ENCODE measurements at places on chromosomes 5 and 9. TPM values are rescaled to one million over a fixed set of nuclear protein-coding genes. Genes with fewer than 3 reads are reported as not detected.

ALDH7A1 gene
- polyA plus RNA-seq = 133 TPM

VCAN gene
- polyA plus RNA-seq = 344 TPM

ESM1 gene
- 11.5 TPM for polyA plus RNA-seq

HMMR gene
- polyA plus RNA-seq = 20.8 TPM

WDR38 gene
- 0.19 TPM for polyA plus RNA-seq

LECT2 gene
- 3.6 TPM for polyA plus RNA-seq

PCDHA7 gene
- 0.22 TPM for polyA plus RNA-seq

ARL14EPL gene
- polyA plus RNA-seq = not detected

DMAC1 gene
- polyA plus RNA-seq = 70.9 TPM

GRCh38 chr5:82403026-82403425 is 124.9 kb upstream of the RPS23 start:
- DNase-seq = no peak

GRCh38 chr9:72173080-72173479 is 23.8 kb downstream of the GDA start:
- DNase-seq = no peak

GRCh38 chr9:78248635-78249034 is 12.8 kb downstream of the CEP78 start:
- no peak for DNase-seq

GRCh38 chr9:9778293-9778692 is 834.5 kb downstream of the PTPRD start:
- DNase-seq = no peak

GRCh38 chr5:178502401-178503100 is 87.6 kb downstream of the COL23A1 start:
- DNase-seq = no peak

GRCh38 chr5:74866596-74867162 is 492 bp upstream of the FAM169A start:
- no peak for DNase-seq

DNA sequence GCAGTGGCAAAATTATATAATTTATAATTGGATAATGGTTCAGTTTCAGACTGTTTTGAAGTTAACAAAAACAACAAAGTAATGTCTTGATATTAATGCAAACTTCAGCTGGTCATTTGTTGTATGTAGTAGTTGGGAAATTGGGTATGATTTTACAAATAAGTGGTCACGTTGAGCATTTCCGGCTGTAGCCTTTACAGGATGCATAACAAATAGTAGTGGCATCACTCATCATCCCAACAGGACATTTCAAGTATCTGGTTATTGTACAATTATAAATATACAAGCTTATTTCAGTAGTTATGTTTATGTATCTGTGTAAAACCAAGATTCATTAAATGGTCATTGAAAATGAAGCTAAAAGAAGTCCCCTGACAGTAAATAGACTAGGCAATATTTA is 72.9 kb downstream of the SMIM15 start:
- no peak for DNase-seq

DNA sequence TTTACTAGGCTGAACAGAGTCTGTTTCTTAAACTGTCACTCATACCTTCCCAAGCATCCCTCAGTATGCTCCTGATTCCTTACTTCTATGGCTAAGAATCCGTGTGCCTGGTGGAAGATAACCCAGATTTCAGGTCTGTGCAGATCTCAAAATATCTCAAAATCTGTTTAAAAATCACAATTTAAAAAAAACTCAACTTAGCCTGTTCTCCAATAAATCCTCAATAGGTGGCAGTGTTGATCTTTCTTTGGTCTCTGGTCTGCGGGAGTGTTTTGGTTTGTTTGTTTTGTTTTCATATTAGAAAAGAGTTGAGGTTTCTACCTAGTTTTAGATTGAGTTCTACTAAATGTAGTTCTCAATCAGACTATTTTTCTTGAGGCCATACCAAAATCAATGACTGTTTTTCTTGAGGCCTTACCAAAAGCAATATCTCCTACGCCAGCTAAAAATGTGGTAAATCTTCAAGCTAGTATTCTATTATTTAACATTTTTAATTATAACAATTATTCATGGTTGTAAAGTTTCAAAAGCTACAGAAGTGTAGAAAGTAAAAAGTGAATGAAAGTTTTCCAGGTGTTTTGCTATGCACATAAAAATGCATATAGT is 57.9 kb downstream of the TGFBR1 start:
- DNase-seq = no peak

GRCh38 chr5:93580927-93581445 is at the start of gene NR2F1-AS1:
TSS of gene NR2F1-AS1 (minus strand) at chr5:93581219.
- DNase-seq = no peak

GRCh38 chr9:8085986-8086385 is 286.4 kb upstream of the DMAC1 start:
- no peak for DNase-seq

- no peak for DNase-seq
Observed at GRCh38 chr5:58565033-58565432, 17.8 kb upstream of the RAB3C start.

GRCh38 chr9:79408617-79409016 is 163.1 kb upstream of the TLE4 start:
- DNase-seq = no peak

DNA sequence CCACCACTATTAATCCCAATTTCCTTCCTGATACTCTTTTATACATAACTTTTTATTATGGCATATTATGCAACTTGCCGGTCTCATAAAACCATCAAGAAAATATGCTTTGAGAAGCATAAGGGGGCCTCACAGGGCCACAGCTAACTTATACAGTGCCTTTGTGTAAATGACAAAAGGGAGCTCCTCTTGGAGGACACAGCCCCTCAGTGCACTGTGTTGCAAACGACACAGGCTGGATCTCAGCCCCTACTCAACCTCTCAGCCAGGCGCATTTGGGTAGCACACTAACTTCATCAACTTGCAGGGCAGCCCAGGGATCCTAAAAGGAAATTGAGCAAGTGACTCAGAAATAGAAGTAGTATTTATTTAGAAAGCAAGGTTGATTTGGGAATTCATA is 35.4 kb downstream of the RIGI start:
- DNase-seq = no peak

DNA sequence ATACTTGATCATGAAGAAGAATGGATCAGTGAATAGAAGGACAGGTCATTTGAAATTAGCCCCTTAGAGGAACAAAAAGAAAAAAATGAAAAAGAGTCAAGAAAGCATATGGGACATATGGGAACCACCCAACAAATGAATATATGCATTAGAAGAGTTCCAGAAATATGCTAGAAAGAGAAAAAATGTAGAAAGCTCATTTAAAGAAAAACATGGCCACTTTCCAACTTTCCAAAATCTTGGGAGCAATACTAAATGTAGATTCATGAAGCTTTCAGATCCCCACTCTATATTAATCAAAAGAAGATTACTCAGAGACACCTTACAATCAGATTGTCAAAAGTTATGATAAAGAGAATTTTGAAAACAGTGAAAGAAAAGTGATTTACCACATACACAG is 334.8 kb upstream of the NMUR2 start:
- DNase-seq = no peak

DNA sequence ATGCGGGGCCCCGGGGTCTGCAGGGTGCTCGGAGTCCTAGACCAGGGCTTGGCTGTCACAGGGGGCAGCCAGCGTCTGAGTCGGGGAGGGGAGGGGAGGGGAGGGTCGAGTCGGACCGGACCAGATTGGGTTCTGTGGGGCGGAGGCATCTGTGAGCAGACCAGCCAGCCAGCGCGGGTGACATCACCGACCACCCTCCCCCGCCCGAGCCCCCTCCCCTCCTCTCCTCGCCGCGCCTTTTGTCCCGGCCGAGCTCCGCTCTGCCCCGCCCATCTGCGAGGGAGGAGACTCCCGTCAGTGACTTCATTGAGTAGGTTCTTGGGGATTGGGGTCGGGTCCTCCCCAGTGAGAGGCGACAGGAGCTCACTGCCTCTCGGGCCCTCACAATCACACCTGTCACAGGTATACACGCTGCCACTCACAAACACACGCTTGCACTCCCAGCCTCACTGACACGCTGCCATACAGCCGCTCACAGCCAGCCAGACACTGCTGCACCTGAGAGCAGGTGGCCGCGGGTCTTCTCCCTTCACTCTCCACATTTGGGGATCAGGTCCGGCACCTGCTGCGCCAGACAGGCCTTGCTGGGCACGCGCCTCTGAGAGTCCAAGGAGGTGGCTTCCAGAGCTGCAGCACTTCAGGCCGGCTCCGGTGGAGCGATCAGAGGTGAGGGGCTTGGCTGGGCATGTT is 546 bp downstream of the DNAJB5 start:
- peak; percentile 53 for DNase-seq

Measured in left renal cortex interstitium (tissue), 4 donors.